ENCODE measurements at places on chromosomes 16 and 17.

- DNase-seq, result no peak
These were observed 57.3 kb upstream of the HNF1B start for GRCh38 chr17:37802061-37802595.

DNA sequence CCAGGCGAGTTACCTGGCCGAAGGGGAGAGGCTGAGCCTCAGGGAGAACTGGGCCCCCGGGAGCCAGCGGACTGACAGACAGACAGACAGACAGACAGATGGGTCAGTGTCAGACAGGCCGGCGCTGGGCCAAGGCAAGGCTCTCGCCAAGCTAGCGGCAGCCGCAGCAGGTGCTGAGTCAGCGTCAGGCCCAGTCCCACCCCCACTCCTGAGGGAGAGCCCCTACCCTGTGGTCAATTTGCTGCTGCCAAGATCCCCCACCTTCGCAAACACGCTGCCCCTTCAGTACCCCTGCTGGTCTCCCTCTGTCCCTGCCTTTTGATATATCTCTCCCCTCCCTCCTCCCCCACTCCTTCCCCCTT, 1.5 kb downstream of the FGF11 start:
- DNase-seq, result peak; percentile 62

GRCh38 chr17:82389379-82389778, 17.8 kb downstream of the UTS2R start:
- DNase-seq, result no peak

DNA sequence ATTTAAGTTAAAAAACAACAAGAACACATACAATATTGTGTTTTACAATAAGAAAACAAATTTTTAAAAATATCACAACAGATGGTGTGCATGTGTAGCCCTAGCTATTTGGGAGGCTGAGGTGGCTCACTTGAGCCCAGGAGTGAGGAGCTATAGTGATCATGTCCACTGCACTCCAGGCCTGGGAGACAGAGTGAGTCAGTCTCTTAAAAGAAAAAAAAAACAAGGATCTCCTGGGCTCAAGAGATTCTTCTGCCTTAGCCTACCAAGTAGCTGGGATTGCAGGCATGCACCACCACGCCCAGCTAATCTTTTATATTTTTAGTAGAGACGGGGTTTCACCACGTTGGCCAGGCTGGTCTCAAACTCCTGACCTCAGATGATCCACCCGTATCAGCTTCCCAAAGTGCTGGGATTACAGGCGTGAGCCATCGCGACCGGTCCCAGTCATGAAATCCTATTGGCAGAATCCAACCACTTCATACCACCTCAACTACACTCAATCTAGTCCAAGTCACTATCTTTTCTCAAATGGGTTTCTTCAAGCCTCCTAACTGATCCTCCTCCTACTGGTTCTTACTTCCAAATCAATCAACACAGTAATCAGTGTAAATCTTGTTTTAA, 55.0 kb downstream of the STH start:
- DNase-seq, result no peak

DNA sequence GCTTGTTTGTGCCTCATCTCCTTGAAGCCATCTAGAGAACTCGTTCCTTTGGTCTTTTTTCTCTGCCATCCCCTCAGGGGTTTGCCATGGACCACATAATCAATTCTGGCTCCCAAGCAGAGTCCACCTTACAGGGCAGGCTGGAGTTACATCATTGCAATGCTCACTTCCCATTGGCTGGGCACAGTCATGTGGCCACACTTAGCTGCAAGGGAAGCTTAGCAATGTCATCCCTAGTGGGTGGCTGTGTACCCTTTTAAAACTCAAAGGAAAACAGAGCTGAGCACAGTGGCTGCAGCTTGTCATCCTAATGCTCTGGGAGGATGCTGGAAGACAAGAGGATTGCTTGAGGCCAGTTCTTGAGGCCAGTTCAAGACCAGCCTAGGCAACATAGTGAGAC, 41.9 kb upstream of the POLR3E start:
- DNase-seq, result no peak

DNA sequence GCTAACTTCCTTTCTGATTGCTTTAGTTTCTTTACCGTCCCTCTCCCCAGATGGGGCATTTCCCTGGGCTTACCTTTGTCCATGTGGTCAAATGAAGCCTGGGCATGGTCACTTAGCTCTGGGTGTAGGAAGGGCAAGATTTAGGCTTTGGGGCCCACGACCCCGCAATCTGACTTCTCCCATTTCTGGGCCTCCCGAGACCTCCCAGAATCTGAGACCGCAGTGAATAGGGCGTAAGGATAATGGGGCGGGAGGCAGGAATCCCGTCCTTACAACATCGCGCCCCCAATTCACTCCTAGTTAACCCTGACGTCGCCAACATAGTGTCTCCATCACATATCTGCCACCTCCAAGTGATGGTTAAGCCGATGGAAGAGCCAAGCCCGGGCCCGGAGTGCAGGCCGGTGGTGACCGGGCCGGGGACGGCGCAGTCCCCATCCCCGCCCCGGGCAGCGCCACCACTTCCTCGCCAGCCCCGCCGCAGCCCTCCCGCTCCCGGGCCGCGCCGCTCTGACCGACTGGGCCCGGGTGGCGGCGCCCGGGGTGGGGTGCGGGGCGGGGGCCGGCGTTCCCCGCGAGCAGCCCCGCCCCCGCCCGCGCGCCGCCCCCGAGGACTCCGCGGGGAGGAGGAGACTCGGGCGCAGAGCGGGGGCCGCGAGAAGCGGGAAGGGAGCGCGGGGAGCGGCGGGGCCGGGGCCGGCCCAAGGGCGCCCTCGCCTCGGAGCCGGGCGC, at the start of gene RHBDL3:
Gene RHBDL3, plus strand, starts transcription at position 641 of the 732 bp plus-strand sequence. CDS start 358 bp downstream, outside the sequence.
- no peak for DNase-seq

GRCh38 chr17:32912218-32912897, 15.6 kb upstream of the TMEM98 start:
- DNase-seq, result no peak

DNA sequence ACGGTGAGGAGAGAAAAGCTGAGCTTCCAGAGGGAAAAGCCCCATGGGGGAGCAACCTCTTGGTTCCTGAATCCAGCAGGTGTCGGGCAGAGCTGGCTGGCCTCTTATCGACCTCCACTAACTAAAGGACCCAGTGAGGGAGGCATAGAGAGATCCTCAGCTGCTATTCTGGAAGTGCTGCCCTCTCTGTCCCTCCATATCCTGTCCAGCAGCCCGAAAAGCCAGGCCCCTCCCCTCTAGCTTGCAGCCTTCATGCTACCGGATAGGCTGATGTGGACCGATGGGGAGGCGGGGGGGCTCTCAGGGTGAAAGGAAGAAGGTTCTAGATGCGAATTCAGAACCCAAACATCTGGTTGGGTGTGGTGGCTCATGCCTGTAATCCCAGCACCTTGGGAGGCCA, 24.9 kb downstream of the MXRA7 start:
- DNase-seq, result no peak

- DNase-seq, result no peak
These were observed 52.0 kb upstream of the MMP2 start for GRCh38 chr16:55426865-55427484.

- DNase-seq, result no peak
These were observed 575.9 kb downstream of the HS3ST4 start for GRCh38 chr16:26267641-26268040.

- DNase-seq, result no peak
These were observed 23.1 kb downstream of the PRDM7 start for GRCh38 chr16:90053902-90054500.

- DNase-seq, result no peak
These were observed 52.7 kb upstream of the LHX1 start for GRCh38 chr17:36884495-36885152.

- no peak for DNase-seq
These were observed 22.9 kb upstream of the TBX4 start for GRCh38 chr17:61429274-61429673.

GRCh38 chr17:64056269-64057005, 36.0 kb upstream of the ICAM2 start:
- DNase-seq, result no peak
